NCI-H1092 treated with DMSO at 0.1 percent for 48 hours (cell line): ENCODE measurements at places on chromosomes 5 and 9.

DNA sequence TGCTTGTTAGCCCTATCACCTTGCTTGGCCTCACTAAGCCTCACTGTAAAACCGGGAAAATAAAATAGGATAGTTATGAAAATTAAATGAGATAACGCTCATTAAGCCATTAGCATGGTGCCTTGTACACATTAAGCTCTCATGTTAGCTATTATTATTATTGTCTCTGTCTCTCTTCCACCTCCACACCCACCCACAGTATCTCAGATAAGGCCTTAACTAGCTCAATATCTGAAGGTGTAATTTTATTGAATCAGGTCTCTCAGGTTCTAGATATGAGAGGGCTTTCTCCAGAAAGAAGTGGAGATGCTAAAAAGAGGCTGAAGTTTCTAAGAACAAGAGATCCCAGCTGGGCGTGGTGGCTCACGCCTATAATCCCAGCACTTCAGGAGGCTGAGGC, 27.6 kb downstream of the GFRA3 start:
- DNase-seq: no peak

- DNase-seq: no peak
Measured at GRCh38 chr5:68320413-68320986, 104.9 kb downstream of the PIK3R1 start.

- DNase-seq: no peak
Measured at GRCh38 chr9:36247356-36247755, 10.9 kb downstream of the GNE start.

GRCh38 chr5:38317868-38318267, 59.5 kb downstream of the EGFLAM start:
- no peak for DNase-seq

DNA sequence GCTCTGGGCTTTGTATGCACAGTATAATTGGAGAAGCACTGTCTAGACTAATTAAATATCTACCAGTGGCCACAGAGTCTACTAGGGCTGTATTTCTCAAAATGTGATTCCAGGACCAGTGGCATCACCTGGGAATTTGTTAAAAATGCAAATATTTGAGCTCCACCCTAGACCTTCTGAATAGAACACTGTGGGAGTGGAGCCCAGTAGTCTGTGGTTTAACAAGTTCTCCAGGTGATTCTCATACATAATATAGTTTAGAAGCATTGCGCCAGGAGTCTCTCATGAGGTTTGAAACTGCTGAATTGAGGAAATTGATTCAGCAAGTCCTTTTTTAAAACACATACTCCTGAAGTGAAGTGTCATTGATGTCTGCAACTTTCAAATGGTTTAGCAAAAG, 74.7 kb downstream of the FCHO2 start:
- DNase-seq: no peak
